ENCODE measurements at places on chromosomes 11 and 22.

GRCh38 chr22:30470655-30471054 is 1.2 kb downstream of the SEC14L3 start:
- no peak for DNase-seq

DNA sequence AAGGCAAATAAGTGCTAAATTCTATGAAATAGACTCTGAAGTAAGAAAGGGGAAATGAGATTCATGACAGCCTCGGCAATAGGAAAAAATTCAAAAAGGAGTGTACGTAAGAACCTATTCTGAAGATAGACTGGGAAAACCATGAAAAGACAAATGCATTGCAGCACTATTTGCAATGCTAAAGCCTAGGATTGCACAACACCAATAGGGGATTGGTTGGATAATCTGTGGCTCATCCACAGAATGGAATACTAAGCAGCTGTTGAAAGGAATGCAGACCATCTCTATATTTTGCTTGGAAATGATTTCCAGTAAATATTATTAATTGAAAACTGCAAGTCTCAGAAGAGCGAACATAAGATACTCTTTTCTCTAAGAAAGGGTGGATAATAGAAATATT is 91.7 kb upstream of the CLMP start:
- no peak for DNase-seq

DNA sequence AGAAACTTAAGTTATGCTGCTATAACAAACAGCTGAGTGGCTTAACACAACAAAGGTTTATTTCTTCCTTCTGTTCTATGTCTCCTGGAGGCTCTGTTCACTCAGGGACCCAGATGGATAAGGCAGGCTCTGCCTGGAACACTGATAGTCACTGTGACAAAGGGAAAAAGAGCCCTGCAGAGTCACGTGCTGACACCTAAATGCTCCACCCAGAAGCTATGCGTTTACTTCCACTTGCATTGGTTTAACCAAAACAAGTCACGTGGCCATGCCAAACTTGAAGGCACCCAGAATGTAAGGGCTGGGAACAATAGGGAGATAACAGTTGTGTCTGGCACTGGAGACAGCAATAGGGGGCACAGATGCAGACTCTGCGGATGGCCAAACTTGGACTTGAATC is 3.4 kb upstream of the MS4A15 start:
- DNase-seq, result no peak

- DNase-seq, result no peak
Observed at GRCh38 chr22:20599117-20599516, 91.7 kb downstream of the MED15 start.

- DNase-seq, result no peak
Observed at GRCh38 chr11:69584160-69584559, 56.8 kb upstream of the CCND1 start.

- DNase-seq, result no peak
Observed at GRCh38 chr11:75574698-75575602, 12.9 kb downstream of the SERPINH1 start.

DNA sequence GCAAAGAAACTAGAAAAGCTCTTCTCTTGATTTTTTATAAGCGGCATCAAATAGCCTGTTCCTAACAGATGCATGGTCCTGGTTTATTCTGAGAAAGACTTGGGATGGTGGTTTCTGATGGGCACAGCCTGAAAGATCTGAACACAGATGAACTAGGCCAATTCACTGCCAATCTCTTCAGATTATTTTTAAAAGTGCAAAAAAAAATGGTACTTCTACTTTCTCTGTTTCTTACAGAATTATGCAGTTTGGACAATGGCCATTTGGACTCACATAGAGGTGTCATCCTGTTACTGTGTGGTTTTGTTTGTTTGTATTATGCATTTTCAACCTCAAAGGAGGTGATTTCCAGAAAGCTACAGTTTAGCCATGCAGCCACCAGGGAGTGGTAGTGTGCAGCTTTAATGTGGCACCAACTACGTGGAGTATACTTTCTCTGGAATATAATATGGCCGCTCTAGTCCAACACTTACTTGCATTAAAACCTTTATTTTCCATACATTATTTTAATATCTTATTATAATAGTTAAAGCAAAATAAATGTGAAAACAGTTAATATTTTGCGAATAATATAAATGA is 469.8 kb upstream of the KIRREL3 start:
- DNase-seq, result no peak

- no peak for DNase-seq
Observed at GRCh38 chr11:109733245-109733644, 311.3 kb downstream of the C11orf87 start.

DNA sequence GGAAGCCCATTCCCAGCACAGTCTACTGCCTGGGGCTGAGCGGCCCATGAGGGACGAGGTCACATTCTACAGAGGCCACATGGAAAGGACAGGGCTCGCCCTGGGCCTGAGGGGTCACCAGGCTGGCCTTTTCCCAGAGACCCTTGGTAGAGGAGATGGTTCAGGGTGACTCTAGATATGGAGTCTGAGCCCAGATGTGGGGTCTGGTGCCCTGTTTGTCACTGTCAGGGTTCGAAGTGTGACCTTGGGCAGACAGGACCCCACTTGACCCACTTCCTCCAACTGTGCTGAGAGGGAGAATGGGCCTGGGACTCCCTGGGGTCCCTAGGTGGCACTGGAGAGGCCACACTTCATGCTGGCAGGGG is 81.0 kb downstream of the MYEOV start:
- no peak for DNase-seq

- DNase-seq, result no peak
Observed at GRCh38 chr11:92685049-92685448, 284.4 kb upstream of the MTNR1B start.

DNA sequence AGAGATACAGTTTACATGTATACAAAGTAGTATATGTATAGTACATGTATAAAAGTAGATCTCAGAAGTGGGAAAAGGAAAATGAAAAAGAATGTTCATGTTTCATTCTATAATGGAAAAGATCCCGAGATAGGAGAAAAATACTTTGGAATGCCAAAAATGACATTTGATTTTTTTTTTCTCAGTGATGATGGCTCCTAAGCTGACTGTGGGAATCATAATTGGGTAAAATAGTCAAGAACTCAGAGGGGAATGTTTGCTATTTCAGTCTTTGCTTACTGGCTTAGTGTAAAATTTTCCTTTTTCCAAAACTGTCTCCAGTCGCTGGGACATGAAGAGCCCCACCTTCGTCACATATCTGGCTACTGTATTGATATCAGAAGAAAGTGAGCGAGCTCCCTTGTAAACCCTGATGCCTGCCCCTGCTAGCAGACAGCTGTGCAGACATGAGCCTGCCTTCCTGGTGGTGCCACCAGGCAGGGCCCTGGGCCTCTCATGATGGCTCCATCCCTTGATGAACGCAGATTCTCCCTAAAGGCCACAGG is 944.6 kb downstream of the NTM start:
- no peak for DNase-seq

DNA sequence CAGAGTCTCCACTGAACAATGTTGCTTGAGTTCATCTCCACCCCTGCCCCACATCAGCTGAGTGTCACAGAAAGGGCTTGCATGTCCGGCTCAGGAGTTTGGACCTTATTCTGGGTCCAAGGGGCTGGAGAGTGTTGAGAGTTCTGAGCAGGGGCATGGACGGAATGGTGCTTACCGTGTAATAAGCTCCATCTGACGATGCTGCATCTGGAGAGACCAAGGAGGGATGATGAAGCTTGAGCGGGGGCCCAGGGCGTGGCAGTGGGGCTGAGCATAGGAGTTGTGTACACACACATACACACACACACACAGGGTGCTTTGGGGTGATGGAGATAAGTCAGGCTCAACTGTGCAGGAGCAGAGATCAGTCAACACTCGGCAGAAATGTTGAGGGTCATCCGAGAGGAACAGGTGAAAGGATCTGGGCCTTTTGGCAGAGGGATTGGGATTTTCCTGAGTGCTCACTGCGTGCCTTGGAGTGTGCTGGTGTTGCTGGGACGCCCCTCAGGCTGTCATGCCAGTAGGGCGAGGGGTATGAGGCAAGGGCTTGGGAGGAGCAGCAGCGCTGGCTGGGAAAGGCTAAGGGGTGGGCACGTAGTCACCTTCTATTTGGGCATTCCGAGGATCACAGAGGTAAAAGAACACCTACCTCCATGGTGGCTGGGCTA is 2.3 kb downstream of the USP35 start:
- no peak for DNase-seq

- DNase-seq, result no peak
Observed at GRCh38 chr11:65427691-65428577, 5.3 kb downstream of the NEAT1 start.

DNA sequence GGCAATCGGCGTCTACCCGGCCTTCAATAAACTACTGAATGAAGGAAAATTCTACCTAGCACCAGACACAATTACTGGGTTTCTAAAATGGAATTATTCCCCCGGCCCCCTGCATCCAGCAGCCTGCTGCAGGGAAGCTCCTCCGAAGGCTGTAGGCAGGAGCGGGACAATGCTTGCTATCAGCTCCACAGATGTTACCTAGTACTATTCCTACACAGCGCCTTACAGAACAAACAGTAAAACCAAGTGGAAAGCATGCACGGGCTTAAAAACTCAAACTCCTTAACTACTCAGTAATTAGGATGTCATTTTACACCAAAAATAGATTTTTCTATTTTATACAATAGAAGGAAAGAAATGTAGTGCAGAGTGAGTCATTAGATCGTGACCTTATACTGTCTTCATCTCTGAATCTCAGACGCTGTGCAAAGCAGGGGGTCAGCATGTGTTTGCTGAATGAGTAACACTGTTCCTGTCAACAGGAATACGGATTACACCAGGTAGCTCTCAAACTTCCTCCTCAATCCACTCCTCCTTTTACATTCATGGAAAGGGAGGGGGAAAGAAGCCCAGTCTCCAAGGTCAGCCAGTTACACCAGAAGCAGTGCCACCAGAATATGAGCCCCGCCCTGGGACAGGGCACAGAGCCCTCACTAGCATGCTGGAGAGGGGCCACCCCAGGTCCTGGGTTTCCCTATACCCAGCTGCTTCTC is 74.9 kb downstream of the PACSIN2 start:
- DNase-seq, result no peak

DNA sequence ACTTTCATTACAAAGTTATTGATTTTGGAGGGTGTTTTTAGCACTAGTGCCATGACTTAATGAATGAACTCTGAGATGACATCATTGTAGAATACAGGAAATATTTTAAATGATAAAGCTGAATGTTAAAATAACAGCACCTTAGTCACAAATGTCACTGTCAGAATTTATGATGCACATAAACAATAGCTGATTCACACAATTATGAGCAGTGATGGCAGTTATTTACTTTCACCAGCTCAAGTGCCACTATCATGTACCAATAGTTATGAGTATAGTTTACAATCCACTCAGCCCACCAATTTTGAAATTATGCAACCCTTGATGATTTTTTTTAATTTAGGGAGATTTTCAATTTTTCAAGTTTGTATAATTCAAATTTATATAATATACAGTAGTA is 23.0 kb downstream of the SERPING1 start:
- DNase-seq, result no peak

DNA sequence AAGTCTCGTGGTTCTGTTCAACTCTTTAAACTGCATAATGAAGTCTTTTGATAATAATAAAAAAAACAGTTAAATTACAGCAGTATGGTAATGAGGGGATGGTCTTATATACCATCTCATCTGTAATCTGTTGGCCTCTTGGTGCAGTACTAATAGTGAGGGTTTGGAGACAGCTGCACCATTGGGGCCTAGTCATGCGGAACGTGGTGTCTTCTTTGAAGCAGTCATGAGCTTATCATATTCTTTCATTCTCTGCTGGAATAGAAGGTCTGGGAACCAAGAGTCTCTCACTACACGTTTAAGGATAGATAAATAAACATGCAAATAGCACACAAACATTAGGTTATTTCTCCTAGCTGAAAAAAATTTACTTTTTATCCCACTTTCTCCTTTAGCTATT is 40.9 kb upstream of the OR9Q1 start:
- no peak for DNase-seq

DNA sequence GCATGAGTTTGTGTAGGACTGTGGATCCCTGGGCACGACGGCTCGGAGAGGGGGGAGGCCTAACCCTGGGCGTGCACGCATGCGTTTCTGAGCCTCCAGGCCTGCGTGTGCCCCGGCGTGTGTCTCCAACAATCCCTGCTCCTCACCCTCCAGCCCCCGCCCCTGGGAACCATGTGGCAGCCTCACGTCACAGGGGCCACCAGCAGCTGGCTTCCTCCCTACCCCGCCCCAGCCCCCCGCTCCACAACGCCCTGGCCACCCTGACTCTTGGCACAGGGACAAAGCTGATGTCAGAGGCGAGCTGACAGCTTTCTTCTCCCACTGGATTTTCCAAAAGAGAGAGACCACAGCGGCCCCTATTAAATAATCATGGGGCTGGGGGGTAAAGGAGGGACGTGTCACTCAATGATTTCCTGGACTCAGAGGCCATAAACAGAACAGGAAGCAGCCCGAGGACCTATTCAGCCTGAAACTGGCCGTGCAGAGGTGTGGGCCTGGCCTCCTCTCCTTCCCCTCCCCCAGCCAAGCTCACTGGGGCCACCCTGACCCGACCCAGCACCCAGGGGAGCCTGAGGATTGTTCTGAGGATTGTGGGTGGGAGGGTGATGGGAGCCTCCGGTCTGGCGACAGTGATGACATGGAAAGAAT is 6.8 kb upstream of the LIF start:
- DNase-seq, result no peak

GRCh38 chr22:24117942-24118341 is 63.3 kb upstream of the SUSD2 start:
- DNase-seq, result no peak

- DNase-seq, result no peak
Observed at GRCh38 chr11:111120161-111120560, 125.4 kb upstream of the POU2AF2 start.

GRCh38 chr11:121383716-121384115 is 68.4 kb upstream of the SORL1 start:
- no peak for DNase-seq

DNA sequence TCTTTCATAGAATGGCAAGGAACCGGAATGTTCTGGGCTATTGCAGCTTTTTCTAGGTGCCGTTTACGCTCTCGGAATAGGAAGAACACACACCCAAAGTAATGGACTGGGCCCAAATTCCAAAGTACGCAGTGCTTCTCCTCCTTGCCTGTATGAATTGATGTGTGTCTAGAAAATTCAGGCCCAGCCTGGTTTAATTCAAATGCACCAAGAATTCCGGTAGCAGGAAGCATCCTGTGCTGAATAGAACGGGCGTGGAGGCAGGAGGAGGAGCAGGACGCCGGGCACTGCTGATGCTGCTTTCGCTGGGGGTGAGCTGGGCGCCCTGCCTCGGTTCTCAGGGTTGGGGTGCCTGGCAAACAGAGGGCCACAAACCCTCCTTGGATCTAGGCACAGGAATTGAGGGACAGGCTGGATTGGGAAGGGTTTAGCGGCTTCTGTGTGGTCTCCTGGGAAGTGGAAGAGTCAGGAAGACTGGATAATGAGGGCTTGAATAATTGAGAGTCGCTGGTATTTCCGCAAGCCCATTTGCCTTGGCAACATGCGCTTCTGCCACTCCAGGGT is 2.0 kb downstream of the PARVB start:
- DNase-seq, result no peak

GRCh38 chr11:16078936-16079335 is 277.4 kb downstream of the SOX6 start:
- DNase-seq, result no peak

DNA sequence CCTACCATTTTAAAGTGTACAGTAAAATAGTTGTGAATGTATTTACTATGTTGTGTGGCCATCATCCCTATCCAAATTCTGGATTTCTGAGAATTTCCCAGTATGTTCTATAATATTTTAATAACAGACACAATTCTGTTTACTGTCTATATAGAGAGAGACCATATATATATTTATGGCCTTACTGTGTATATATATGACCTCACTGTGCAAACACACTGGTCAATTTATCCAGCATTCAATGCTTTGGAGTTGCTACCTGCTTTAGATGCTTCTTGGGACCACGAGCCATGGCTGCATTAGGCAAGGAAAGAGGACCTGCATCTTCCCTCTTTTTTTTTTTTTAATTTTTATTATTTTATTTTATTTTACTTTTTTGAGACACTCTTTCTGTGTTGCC is 40.2 kb downstream of the SWAP70 start:
- DNase-seq, result no peak

Data from stimulated activated CD8-positive, alpha-beta memory T cell treated with anti-CD3 and anti-CD28 coated beads, Interleukin-15, amount 100 ng/mL, for 24 hours (primary cell).